ENCODE measurements at places on chromosomes 7 and 10.

DNA sequence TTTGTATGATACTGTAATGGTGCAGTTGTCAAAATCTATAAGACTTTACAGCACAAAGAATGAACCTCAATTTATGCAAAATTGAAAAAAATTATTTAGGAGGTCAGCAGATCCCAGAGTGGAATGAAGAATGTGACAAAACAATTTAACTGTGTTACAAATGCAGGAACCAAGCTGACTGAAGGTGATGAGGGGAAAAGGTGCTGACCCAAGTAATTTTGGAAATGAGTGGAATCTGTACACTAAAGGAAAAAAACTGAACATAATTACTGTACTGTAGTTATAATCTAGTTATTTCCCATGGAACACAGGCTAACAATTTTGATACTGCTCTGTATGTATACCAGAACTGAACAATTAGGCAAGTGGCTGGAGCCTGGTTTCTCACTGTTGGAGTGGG, 31.2 kb upstream of the ZCCHC24 start:
- DNase-seq, result no peak

DNA sequence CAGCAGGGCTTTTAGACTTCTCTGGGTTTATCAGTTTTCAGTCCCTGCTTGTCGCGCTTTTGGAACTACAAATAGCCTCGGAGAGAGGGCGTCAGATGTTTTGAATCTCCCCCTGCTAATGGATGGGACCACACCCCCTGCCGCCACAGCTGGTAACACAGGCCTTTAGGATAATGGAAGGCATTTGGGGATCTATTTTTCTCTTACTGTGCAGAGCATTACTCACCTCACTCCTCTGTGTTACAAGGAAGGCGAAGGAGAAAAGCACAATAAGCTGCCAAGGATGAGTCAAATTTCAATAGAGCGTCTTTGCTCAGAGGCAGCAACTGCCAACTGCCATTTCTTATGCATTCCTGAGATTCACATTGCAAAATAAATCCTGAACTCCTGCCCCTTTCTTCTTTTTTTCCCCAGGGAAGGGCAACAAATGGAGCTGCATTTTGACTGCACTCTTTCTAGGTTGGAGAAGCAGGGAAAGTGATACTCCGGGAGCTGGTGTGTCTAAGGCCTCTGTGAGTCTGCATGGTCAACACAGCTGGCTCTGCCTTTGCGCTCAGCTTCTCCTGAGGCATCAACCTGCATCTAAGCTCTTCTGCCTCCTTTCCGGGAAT, 31.5 kb upstream of the SMNDC1 start:
- no peak for DNase-seq

- DNase-seq, result peak; percentile 85
Measured at GRCh38 chr7:77537136-77537777, at the start of gene PTPN12. TSS of gene PTPN12 (plus strand) at chr7:77537295. CDS start at chr7:77537547, 252 bp downstream.

DNA sequence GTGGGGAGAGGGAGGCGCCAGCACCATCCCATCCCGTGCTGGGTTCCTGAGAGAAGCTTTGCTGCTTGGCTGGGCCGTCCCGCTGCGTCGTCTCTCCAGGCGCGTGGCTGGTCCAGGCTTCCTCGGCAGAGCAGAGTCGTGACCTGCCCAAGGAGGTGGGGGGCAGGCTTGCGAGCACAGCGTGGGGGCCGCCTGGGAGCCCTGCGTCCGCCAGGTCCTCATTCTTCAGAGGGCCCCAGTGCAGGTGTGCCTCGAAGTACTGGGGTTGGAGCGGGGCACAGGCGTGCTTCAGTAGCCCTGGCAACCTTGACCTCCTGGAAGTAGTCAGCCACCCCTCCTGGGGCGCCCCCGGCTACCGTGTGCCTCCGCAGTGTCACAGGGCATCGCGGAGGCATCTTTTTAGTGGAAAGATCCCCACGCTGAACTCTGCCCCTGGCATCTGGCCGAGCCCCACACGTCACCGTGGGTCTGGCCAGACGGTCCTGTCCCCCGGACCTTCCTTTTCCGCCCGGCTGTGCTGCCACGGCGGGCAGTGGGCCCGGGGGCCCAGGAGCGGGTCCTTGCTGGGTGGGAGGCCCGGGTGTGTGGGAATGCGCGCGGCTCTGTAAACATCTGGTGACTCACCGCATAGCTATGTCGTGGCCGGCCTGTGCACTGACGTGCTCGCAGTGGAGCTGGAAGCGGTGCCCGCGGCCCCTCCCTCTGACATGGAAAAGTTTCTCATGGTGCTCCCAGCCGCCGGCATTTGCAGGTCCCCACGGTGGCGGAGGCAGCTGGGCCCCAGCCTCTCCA, 6.4 kb downstream of the MAFK start:
- no peak for DNase-seq

- DNase-seq, result no peak
Measured at GRCh38 chr7:158431941-158432347, 155.7 kb downstream of the PTPRN2 start.

DNA sequence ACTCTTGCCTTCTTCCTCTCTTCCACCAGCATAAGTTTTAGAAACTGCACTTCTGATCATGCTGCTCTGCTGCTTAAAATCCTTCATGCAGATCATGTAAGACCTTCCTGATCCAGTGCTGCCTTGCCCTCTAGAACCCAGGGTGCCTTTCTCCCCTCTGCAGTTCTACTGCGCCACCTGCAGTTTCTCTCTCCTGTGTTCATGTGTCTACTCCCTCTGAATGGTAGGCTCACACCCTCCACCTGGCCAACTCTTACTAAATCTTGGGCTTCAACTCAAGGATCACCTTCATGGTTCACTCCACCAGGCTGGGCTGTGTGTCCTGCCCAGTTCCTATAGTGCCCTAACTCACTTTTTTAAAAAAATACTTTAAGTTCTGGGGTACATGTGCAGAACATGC, 174.6 kb upstream of the ITGB1 start:
- no peak for DNase-seq

DNA sequence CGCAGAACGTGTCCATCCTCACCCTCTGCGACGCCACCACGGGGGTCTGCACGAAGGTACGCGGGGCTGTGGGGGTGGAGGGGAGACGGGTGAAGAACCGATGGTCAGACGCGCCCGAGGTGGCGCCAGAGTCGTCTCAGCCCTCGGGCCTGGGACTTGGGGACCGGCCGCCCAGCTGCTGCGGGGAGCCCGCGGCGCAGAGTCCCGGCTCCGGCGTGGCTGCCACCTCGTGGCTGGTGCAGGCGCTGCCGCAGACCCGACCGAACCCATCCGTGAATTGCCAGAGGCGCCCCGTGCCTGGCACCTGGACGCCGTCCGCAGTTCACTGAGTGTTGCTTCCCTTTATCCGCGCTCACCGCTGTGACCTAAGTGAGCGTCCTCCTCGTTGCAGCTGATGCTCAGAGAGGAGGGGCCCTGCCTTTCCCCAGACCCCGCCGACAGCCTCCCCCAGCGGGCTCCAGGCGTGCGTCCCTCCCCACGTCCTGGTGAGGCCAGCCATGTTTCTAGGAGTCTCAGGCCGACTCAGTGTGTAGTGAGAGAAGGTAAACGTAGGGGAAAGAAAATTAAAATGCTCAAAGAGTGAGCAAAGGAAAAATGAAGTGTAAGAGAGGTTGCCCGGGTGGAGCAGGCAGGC, 208.7 kb downstream of the PAXIP1 start:
- no peak for DNase-seq

GRCh38 chr7:28292834-28293526, 112.4 kb upstream of the JAZF1 start:
- no peak for DNase-seq
